ENCODE measurements at places on chromosomes 6 and 20. TPM values are rescaled to one million over a fixed set of nuclear protein-coding genes. Genes with fewer than 3 reads are reported as not detected.

GRCh38 chr6:135922174-135922573, 70.7 kb downstream of the PDE7B start:
- H3K27ac ChIP-seq = no peak overlapping the region
- no peak for DNase-seq
- H3K36me3 ChIP-seq = no peaks in the 10 kb centered on the region
- H3K27me3 ChIP-seq = no peaks in the 10 kb centered on the region

- DNase-seq = no peak
- H3K27me3 ChIP-seq = no peaks in the 10 kb centered on the region
Observed at GRCh38 chr6:118876814-118877213, 17.1 kb upstream of the ASF1A start.

Gene CRISP3
- total RNA-seq = 0.08 TPM

Gene CHD6
- total RNA-seq = 14.8 TPM
